ENCODE measurements at places on chromosomes 1 and 21.
A peak's percentile ranks its signal among the peaks of the same experiment; 100 is the strongest.

GRCh38 chr21:17359781-17360180 lies 153.1 kb upstream of the CXADR start:
- DNase-seq: no peak

- no peak for DNase-seq
Observed at GRCh38 chr1:46523496-46524353, 27.7 kb downstream of the KNCN start.

DNA sequence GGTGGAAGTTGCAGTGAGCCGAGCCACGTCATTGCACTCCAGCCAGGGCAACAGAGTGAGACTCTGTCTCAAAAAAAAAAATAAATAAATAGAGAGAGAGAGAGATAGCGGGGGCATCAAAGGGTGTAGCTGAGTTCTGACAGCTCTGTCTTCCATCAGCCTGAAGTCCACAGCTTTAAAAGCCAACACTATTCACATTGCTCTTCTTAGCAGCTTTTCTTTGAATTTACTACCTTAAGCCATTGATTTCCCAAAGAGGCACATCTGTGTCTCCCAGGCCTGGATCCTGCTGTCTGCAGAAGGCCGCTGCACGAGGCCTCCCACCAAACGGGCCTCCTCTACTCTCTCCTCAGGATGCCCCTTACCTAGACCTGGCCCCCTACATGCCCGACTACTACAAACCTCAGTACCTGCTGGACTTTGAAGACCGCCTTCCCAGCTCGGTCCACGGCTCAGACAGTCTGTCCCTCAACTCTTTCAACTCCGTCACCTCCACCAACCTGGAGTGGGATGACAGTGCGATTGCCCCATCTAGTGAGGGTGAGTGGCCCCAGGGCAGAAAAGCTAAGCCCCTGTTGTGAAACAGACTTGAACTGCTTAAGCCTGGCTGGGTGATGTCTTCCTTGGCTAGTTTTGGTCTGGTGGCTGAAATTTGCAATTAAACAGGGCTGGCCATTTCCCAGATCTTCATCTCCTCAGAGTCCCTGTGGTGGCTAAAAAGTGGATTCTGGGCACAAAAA lies 16.5 kb upstream of the SLC25A34 start:
- no peak for DNase-seq

- DNase-seq: peak; percentile 13
Observed at GRCh38 chr1:35298464-35298863, 30.0 kb downstream of the ZMYM4 start.

GRCh38 chr1:177171536-177172123 lies 872 bp downstream of the BRINP2 start:
- no peak for DNase-seq

DNA sequence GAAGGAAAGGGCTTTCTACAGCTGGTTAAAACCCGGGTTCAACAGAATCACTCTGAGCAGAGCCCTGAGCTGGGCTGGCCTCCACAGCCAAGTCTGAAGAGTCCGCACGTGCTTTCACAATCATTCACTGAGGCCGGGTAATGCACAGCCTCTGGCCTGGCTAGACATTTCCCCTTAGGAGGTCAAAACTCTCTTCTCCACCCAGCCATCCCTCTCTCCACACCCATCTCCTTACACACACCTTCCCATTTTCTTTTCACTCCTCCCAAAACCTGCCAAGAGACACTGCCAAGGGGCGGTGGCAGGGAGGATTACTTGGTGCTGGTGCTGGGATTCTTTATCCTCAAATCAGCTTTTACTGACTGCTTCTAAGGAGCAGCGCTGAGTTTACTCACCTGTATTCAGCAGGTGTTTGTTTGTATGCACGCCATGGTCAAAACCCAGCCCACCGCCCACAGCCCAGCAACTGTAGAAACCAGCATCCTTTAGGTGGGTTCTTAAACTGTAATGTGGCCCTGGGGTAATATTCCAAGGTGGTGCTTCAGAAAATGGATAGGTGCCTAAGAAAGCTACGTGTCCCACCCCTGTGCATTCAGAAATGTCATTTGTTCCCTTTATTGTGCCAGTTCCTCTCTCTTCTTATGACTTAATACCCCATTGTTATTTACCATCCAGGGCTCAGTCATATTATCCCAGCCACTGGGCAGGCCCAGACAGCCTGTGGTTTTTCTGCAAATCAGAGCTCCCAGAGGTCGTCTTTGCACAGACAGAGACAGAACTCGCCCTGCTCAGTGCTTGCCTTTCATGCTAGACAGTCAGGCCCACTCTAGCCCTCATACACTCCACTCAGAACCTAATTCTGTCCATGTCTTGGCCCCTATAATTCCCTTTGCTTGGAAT lies 80.2 kb downstream of the ADSS2 start:
- no peak for DNase-seq

GRCh38 chr21:43727519-43728153 lies 8.7 kb downstream of the PDXK start:
- peak; percentile 56 for DNase-seq

DNA sequence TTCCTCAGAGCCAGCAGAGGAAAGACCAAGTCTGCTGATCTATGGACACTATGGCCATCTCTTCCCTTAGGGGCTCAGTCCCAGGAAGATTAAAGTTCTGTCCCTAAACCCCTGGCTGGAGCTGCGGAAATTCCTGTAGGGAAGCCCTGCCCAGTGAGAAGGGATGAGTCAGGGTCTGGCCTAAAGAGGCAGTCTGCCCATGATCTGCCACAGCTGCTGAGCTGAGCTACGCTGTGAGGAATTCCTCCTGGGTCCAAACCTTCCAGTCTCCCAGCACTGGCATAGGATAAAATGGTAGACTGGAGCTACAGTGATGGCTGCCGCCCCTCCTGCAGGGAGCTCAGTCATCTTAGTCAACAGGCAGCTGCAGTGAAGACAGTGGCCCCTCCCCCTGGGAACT lies 213.7 kb downstream of the BRINP2 start:
- DNase-seq: no peak

GRCh38 chr21:35414507-35415139 lies 365.5 kb upstream of the RUNX1 start:
- no peak for DNase-seq

DNA sequence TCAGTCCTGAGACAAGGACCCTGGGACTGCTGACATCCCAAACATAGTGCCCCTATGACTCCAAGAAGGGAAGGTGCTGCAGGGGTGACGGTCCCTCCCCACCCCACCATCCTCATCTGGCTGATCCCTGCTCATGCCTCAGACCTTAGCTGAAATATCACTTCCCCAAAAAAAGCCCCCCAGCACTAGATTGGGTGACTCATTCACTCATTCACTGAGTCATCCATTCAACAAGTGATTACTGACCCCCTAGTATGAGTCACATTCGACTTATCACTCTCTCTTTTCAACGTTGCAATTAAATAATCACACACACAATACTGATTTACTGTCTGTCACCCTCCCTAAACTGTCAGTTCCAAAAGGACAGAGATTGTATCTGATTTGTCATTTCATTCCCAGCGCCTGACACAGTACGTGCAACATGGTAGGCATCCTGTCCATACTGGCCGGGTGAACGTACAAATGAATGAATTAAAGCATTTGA lies 48.6 kb downstream of the HIVEP3 start:
- peak; percentile 72 for DNase-seq

- no peak for DNase-seq
Observed at GRCh38 chr1:94101613-94102525, 19.1 kb downstream of the ABCA4 start.

- DNase-seq: peak; percentile 69
Observed at GRCh38 chr1:70358921-70359564, 4.5 kb upstream of the ANKRD13C start.

DNA sequence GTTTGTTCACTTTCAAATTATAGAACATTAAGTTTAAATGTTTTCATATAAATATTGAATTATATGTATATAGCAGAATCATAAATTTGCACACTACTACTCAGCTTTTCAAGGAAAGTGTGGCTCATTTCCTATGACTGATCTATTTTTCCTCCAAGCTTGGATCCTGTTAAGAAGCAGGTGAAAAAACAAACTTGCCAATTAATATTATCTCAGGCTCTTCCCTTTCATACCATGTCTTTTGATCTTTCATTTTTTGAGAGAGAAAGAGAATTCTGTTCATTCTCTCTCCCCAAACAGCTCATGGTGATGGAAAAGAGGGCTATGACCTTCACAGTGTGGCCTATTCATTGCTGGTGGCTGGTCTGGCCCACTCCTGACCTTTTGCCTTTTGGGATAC lies 43.7 kb downstream of the SEC16B start:
- DNase-seq: no peak

Data from RCC 7860 (cell line).